NCI-H345 (cell line): ENCODE measurements at places on chromosomes 2 and 18.

GRCh38 chr18:39062426-39062825 lies 1496.8 kb upstream of the CELF4 start:
- no peak for DNase-seq

- DNase-seq, result peak; percentile 44
These were observed at the start of gene SLC9A4 for GRCh38 chr2:102473020-102473419. Gene SLC9A4 (plus strand): TSS chr2:102473226. CDS start chr2:102473760, 534 bp downstream.

DNA sequence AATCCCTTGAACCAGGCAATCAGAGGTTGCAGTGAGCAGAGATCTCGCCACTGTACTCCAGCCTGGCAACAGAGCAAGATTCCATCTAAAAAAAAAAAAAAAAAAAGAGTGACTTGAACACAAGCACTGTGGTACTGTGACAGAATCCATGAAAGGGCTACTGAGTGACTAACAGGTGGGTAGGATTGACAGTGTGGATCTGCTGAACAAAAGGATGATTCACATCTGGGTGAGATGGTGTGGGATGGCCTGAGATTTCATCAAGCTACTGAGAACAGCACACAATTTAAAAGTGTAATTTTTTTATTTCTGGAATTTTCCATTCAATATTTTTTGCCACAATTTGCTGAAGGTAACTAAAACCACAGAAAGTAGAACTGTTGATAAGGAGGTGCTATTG lies 13.3 kb upstream of the SP3 start:
- no peak for DNase-seq

- no peak for DNase-seq
These were observed 18.5 kb downstream of the TANK start for GRCh38 chr2:161178756-161179155.

DNA sequence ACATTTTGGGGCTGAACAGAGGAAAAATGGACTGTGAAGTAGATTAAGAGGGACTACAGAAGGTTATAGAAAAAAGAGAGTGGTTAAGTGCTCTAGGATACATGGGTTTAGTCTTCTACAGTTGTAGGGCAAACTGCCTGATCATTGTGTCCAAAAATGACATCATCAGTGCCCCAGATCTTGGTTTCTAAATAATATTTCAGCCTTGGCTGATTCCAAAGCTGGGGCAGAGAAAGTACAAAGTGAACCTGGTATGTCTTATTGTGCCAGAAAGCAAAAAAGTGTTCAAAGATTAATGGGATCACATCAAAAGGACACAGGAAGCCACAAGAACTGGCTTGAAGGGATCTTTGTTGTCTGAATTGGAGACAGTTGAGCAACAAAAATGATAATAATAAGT lies 97.1 kb upstream of the ZNF521 start:
- no peak for DNase-seq

DNA sequence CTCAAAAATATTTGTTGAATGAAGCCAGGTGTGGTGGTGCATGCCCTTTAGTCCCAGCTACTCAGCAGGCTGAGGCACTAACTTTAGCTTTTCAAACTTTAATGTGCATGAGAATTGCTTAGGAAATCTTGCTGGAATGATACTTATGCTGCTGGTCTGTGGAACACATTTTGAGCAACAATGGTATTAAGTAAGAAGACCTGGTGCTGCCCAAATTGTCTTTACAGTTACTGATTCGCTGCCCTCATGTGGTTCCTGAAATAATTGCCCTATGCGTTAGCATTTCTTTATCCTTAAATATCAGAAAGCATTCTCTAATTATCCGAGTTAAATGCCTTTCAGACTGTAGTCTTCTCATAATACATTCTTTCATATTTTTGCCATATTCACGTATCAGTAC lies 76.0 kb upstream of the SESTD1 start:
- peak; percentile 19 for DNase-seq

DNA sequence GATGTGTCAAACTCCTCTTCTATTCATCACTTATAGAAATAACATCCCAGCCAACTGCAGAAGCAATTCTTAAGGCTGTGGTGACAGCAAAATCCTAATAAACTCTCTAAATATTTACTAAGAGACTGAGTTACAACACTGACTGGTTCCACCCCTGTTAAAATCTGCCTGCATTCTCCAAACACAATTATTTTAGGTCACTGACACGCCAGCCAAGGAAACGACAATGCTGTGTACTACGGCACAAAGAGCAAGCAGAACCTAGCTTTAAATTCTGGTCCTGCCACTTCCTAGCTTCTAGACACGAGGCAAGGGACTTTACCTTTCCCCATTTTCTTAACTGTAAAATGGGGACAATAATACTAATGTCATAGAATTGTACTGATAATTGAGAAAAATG lies 4.1 kb downstream of the CYRIA start:
- DNase-seq, result no peak

GRCh38 chr18:54240629-54241107 lies 16.2 kb upstream of the MBD2 start:
- DNase-seq, result no peak

DNA sequence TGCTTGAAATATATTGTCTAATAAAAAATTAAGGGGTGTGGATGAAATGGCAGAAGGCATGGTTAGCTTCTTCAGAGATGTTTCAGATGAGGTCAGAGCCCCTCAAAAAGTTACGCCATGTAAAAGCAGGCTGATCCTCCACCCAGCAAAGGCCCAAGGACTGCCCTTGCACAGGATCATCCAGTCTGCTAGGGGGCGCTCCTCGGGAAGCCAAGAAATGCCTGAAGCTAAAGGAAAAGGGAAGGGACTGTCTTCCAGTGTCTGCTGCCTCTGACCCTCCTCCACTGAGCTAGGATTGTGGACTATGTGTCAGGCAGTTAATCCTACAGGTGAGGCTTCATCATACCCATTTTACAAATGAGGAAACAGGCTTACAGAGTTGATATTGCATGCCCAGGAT lies 33.8 kb upstream of the TEX51 start:
- no peak for DNase-seq

DNA sequence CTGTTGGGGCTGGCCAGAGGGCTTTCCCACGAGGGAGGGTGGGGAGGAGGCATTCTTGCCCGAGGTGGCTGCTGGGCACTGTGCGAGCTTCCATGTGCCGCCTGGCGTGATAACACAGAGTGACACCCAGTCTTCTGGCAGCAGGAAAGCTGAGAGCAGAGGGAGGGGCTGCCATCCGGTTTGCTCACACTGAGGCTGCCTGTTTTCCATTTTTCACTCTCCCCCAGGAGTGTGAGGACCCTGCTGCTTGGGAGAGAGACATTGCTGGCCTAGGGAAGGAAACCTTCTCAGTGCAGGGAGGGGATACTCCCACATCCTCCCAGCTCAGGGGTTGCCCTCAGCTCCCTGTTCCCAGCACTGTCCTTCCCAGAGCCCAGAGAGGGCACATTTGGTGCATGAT lies 73.1 kb downstream of the INHBB start:
- DNase-seq, result no peak

- no peak for DNase-seq
These were observed 2.6 kb downstream of the TET3 start for GRCh38 chr2:73987109-73987947.

DNA sequence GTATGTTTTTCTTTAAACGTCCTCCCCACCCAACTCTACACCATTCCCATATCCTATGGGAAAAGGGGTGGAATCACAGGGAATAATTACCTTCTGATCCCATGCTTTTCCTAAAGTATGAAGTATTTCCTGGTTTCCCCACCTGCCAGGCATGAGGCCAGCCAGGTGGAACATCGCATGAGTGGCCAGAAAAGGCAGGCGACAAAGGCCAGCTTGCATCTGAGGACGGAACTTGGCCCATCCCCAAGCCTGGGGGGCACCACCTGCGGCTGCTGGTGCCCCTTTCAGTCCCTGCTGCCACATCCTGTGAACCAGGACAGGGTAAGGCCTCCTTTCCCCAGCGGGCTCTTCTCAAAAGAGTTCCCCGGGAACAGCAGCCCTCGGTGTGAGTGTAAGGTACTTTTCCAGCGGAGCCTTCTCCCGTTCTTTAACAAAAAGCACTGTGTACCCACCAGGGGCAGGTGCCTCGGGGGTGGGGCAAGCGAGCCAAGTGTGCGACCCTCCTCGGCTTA lies 1.2 kb upstream of the ERFE start:
- DNase-seq, result peak; percentile 82

DNA sequence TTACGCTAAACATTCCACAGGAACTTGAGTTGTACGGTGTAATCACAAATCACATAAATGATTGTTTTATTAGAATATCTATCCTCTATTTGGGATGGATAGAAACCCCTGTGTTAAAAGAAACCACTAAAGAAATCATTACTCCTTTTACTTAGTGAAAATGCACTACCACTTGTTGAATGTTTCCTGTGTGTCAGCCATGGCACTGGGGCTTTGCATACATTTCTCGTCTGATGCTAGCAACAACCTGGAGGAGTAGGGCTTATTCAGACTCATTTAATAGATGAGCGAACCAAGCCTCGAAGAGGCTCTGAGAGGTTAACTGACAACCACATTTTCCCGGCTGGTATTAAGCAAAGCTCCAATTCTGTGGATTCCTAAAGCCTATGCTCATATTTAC lies 60.5 kb upstream of the PELI1 start:
- DNase-seq, result no peak

DNA sequence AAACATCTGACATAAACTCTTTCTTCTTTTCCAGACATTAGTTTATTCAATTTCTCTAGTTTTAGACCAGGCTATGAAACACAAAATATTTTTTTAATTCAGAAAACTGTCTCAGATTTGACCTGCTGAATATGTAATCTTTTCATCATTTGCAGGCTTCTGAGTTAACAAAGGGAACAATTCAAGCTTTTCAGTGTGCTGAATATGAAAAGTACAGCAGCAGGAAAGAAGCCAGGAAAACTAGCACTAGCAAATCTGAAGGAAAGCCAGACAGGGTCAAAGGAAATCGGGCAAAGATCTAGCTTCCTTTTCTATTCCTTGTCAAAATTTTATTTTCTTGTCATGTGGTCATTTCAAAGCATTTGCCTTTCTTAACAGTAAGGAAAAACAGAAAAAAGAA lies 35.3 kb downstream of the ACVR1C start:
- DNase-seq, result no peak

DNA sequence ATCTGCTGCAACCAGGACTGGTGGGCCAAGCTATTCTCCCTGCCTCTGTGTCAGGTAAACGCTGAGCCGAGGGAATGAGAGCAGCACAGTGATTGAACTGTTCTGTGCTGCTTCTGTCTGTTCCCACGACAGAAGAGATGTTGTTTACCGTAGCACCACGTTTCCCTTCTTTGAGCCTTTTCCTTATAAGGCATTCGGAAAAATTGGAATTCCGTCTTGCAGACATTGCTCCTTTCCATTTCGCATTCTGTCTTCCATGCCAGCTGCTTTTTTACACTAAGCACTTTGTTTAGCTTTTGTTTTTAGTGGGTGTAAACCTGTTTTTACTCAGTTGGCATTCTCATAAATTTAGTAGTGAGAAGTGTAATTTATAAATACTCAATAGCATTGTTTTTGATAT lies 103.1 kb downstream of the ZNF236 start:
- no peak for DNase-seq

DNA sequence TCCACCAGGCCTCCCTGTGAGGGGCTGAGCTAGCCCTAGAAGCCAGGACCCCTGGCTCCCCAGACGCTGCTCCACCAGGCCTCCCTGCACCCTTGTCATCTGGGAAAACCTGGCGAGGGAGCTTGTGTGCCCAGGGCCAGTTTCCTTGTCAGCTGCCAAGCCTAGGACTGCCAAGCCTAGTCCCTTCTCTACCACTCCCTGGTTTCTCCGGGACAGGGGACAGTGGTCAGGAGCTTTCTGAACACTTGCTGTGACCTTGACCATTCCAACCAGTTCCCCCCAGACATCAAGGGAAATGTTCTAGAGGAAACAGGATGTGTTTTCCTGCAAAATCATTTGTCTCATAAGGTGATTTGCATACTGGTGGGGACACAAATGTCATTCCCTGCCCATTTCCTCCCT lies 41.3 kb upstream of the MRPL33 start:
- DNase-seq, result no peak

DNA sequence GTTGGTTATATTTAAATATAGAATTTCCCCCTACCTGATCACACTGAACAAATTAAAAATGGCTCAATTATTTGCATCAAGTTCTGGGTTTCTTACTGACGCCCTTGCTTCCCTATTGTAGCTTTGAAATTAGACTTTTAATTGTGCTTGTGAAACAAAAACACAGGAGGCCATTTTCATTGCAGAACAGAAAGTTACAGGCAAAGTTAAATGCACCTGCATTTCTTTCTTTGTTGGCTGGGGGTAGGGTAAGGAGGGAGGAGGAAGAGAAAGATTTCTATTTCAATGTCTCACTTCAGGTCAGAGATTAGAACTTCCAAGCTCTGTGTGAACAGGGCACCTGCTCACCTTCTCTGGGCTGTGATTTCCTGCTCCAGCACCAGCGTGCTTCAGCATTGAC lies 199.6 kb downstream of the BCL11A start:
- DNase-seq, result no peak

- no peak for DNase-seq
These were observed 1642.6 kb upstream of the NXPH2 start for GRCh38 chr2:140422759-140423158.

GRCh38 chr2:68536000-68536399 lies 68.6 kb downstream of the APLF start:
- DNase-seq, result no peak

GRCh38 chr2:195319112-195319460 lies 337.9 kb upstream of the SLC39A10 start:
- no peak for DNase-seq

- DNase-seq, result no peak
These were observed 35.8 kb upstream of the GLS start for GRCh38 chr2:190844700-190845401.
